ENCODE measurements at places on chromosomes 6 and 20.
A peak's percentile ranks its signal among the peaks of the same experiment; 100 is the strongest.

DNA sequence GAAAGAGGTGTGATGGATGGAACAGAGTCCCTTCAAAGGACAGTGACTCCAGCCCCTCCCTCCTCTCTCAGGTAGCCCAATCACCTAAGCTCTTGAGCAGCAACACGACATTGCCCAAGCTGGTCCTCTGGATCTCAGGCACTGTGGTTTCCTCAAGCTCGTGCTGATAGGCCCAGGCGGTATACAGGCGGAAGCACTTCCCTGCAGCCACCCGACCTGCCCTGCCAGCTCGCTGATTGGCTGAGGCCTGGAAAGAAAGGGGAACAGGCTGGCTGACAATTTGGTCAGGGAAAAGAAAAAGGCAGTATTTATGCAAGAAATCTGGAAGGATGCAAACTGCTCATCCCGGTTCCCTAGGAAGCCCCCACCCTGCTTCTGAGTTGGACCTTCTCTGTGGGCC is 9.6 kb downstream of the C6orf136 start:
- DNase-seq, result no peak

DNA sequence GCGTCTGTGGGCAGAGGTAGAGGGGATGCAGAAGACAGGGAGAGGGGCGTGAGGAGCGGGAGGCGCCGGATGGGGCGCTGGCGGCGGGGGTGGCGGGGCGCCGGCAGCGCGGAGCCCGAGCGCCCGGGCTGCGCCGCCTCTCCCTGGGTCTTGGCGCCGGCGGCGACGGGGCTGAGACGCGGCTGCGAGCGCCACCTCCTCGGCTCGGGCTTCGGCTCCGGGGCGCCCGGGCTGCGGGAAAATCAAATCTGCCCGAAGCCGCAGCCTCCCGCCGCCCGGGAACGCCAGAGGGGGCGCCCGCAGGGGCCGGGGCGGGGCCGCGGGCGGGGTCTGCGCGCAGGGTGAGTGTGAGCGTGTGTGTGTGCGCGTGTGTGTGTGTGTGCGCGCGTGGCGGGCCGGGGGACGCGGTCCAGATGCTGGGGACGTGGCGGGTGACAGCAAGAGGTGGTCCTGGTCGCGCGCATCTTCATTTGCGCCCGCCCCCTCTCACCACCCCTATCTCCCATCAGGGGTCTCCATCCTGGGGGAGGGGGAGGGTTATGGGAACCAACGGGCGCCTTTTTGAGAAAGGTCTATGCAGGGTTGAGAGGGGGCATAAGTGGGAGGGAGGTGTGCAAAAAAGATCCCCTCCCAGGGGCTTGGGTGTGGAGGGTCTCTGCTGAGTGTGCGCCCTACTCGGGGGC is 646 bp upstream of the CPNE5 start:
- peak; percentile 68 for DNase-seq

DNA sequence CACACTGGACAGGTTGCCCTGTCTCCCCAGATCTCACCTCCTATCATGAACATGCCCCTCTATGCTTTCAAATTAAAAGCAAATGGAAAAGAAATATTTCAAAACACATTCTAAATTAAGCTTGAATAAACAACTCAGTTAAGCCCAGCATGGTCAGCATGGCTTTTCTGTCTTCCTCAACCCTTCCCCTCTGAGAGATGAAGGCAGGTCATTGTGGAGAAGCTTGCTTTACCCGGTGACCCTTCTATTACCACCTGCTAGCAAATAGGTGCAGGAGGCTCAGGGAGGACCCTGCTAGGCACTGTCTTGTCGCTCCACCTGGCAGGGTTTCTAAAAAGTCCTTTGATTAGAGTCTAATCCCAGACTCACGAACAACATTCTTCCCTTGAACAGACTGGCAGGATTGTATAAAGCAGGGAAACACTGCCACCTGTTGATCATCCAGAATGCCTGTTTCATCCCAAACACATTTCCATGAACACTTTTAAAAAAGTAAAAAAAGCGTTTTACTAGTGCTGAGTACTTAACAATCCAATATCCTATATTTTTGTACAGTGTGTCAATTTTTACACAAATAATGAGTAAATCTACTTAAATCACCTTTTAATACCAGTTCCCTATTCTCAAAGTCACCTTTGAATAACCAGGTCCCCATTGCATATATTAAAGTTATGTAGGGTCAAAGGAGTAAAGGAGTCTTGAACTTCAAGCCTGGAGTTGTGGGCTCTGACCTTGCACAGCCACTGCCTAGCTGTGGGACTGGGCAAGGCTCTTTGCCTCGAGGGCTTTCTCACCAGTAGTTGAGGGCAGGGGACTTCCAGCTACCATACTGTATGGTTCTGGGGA is 75.5 kb downstream of the GPR6 start:
- DNase-seq, result no peak

- DNase-seq, result no peak
Measured at GRCh38 chr6:53282234-53282633, 66.5 kb downstream of the ELOVL5 start.

DNA sequence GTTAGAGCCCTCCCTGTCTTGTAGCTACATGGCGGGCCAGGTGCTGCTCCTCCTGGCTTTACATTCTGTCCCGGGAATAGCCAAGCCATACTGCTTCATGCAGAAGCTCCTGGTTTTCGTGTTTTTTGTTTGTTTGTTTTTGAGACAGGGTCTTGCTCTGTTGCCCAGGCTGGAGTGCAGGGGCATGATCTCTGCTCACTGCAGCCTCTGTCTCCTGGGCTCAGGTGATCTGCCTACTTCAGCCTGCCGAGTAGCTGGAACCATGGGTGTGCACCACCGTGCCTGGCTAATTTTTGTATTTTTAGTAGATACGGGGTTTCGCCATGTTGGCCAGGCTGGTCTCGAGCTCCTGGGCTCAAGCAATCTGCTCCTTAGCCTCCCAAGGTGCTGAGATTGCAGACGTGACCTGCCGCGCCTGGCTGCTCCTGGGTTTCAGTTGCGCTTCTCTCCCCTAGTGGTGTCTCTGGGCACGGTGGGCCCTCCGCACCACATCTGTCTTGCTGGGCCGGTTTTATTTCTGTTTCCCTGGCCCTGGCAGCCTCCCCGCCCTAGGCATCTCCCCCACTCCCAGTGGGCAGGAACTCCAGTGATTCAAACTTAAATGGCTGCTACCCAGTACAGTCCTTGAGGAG is 12.9 kb downstream of the CDYL start:
- no peak for DNase-seq

DNA sequence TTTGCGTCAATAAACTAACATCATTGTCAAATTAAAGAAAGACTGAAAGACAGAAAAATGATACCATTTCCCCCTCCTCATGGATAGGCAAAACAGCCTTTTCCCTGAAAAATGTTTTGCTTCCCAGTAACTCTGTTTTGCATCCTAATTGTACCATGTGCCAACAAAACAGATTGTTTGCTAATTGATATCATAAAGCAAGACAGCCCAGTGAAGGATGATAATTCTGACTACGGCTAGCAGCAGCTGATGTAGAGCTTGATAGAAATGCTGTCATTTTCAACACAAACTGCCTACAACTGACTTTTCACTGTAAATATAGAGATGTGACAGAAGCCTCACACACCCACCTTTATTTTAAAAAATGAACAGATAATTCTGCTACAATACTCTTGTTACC is 1061.6 kb downstream of the HACE1 start:
- no peak for DNase-seq

GRCh38 chr6:129750360-129750759 is 40.4 kb upstream of the ARHGAP18 start:
- DNase-seq, result no peak

- no peak for DNase-seq
Measured at GRCh38 chr20:8209061-8209460, 77.0 kb downstream of the PLCB1 start.

- no peak for DNase-seq
Measured at GRCh38 chr6:21748343-21749056, 154.9 kb downstream of the SOX4 start.

DNA sequence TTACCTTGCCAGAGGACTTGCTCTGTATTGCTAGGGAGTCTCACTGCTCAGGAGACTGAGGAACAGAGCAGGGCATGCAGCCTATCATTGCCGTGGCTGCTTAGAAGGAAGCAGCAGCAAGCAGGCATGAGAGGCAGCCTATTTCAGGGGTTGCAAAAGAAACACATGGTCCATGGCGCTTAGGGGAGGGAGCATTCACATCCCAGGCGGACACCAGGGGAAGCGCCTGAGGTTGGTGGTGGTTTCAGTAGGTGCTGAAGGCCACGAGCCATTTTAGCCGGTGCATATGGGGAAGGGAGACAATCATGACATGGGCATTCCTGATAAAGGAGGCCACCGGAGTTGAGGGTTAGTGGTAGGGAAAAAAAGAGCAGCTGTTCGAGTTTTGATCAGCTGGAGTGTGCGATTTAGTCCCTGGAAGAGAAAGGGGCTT is 20.9 kb downstream of the FARS2 start:
- DNase-seq, result no peak

DNA sequence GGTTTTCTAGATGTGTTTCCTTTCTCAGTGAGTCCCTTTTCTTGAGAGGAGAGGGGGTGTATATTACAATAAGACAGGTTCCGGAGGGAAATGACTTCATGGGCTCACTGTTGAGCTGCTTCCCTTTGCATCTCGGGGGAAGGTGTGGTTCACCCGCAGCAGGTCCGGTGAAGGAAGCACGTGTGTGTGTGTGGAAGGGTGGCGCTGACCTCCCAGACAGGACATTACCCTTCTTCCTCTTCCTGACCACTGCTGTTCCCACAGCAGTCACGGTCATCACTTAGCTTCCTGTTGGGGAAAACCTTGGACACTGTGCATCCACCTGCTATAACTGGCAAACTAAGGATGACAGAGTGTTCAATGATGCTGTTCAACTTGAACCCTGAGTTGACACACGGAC is 83.6 kb downstream of the PLEKHG1 start:
- DNase-seq, result no peak
